Left renal pelvis (tissue), 4 donors: ENCODE measurements at places on chromosomes 1 and 21. TPM values are rescaled to one million over a fixed set of nuclear protein-coding genes. Genes with fewer than 3 reads are reported as not detected.

- no peak for DNase-seq
Measured at GRCh38 chr1:183730107-183730724, 74.7 kb upstream of the RGL1 start.

GRCh38 chr1:66351913-66352312, 182.0 kb upstream of the SGIP1 start:
- no peak for DNase-seq

- DNase-seq, result no peak
Measured at GRCh38 chr1:40072142-40072541, 24.9 kb downstream of the PPT1 start.

DNA sequence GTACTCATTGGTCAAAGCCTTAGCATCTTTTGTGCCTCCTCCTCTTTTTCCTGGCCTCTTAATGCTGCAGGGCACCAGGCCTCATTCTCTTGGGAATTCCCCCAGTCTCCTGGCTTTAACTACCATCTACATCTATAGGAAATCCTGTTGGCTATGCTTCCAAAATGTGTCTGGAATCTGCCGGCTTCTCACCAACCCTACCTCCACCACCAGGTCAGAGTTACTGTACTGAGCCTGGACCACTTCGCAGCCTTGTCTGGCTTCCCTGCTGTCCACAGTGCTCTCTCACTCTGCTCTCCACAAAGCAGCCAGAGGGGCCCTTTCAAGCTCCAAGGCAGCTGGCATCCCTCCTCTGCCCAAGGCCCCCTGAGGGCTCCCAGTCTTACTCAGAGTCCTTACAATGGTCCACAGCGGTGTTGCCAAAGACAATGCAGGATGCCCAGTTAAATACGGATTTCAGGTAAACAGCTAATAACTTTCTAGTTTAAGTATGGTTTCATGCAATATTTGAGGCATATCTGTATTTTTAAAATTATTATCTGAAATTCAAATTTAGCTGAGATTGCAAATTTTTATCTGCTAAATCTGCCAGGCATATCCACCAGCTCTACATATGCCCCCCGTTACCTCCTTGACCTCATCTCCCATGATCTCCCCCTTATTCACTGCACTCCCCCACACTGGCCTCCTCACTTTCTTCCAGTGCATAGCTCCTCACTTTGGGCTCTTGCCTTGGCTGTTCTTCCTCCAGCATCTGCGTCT, 34.5 kb upstream of the FAM163A start:
- no peak for DNase-seq

Gene COL24A1
- polyA plus RNA-seq, result 2.5 TPM

Gene RORC
- 1.1 TPM for polyA plus RNA-seq

Gene DHCR24
- polyA plus RNA-seq, result 33.2 TPM

Gene FH
- 104 TPM for polyA plus RNA-seq

Gene ITLN2
- not detected for polyA plus RNA-seq
